ENCODE measurements at places on chromosomes 16 and 17. TPM values are rescaled to one million over a fixed set of nuclear protein-coding genes. Genes with fewer than 3 reads are reported as not detected.

CORO1A gene
- total RNA-seq: 819 TPM

IL17C gene
- total RNA-seq: not detected

DNA sequence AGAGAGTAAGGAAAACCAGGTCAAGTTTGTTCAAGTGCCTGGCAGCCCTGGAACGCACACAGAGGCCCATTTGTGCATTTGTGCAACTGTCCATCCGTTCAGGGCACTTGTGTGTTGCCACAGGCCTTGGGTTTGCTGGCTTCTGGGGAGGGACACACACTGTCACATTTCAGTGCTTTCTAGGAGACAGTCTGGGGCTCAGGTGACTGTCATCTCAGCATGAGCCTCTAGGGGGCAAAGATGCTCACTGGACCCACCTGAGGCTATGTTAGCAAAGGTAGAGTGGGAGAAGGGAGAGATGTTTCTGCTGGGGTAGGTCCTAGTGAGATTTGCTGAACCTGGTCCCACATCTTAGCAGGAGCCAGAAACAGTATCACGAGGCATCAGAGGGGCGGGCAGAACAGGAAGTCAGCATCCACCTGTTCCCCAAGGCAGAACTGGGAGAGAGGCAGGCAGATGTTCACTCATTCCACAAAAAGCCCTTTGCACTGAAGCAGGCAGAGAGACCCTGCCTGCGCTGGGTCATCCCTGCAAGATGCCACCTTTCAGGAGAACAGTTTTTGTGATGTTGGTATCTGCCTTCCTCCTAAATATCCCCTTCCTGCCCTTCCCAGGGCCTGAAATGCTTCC lies 48.5 kb downstream of the RAI1 start:
- DNase-seq: peak; percentile 41

DNA sequence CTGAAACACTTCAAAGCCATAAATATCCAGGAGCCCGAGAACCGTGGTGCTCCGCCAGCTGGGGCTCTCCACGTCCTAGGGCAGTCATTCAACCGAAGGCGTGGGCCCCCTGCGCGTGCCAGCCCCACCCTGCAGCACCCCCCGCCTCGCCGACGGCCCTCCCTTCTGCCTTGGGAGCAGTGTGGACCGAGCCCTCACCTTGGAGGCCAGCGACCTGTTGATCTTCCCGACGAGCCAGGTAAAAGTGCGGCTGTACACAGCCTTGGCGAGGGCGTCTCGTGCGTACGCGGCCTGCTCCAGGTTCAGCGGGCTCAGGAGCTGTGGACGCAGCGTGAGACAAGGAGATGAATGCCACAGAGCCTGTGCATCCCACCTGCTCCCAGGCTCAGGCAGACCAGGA lies 14.1 kb downstream of the MYO1C start:
- no peak for DNase-seq

GRCh38 chr16:57564571-57565270 lies 22.3 kb downstream of the ADGRG5 start:
- no peak for DNase-seq

DNA sequence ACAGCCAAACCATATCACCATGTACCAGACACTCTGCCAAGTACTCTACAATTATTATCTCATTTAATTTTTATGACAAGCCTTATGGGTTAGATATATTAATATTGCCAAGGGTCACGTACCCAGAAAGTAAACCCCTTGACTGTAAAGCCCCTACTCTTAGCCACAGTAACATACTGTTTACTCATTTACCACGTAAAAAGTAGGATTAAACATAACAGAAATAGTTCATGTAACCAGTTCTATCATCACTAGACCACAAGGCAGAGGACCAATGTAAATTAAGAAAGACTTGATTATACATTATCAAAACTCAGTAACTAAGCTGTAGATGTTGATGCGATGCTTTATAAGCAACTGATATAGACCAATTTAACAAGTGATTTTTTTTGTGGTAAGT lies 101.5 kb upstream of the CNTNAP4 start:
- no peak for DNase-seq

CD7 gene
- total RNA-seq: 454 TPM

- no peak for DNase-seq
Observed at GRCh38 chr17:34823023-34823422, 138.2 kb downstream of the CCT6B start.

DOC2B gene
- 5.5 TPM for total RNA-seq

GRAPL gene
- total RNA-seq: 5.9 TPM

DNA sequence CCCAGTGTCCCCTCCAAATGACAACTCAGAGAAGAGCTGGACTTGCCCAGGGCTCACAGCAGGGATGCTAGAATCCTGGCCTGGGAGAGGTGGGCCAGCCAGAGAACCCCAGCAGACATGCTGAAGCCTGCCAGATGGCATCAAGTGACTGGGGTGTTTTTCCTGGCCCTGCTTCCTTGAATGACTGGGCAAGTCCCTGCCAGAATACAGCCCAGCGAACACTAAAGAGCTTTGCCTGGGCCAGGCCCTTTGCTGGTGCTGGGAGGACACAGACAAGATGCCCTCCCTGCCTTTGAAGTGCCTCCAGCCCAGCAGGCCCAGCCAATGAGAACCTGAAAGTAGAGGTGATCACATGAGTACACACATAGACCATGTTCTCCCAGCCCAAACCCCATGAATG lies 11.5 kb downstream of the ZNF319 start:
- no peak for DNase-seq

- no peak for DNase-seq
Observed at GRCh38 chr16:83365166-83365565, 442.6 kb upstream of the HSBP1 start.

TBC1D3K gene
- total RNA-seq: not detected

DNA sequence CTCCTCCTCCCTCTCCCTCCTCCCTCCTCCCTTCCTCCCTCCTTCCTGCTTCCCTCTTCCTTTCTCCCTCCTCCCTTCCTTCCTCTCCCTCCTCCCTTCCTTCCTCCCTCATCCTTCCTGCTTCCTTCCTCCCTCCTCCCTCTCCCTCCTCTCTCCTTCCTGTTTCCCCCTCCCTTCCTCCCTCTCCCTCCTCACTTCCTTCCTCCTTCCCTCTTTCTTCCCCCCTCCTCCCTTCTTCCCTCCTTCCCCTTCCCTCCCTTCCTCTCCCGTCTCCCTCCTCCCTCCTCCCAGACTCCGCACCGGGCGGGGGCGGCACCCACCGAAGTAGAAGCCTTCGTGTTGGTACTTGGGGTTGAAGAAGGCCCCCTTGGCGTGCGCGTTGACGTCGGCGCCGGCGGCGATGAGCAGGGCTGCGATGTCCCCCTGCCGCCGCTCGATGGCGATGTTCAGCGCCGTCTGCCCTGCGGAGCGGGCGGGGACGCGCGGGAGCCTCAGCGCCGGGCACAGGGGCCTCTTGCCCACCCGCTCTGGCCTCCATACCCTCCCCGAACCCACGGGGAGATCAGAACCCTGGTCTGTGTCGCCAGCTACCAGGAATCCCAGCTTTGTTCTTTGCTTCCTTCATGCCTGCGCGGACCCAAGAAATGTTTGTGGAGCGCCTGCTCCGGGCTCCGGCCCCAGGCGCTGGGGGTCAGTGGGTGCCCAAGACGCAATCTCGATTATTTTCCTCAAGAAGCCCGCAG lies 22.2 kb downstream of the TRPV3 start:
- peak; percentile 25 for DNase-seq

TSNAXIP1 gene
- 0.52 TPM for total RNA-seq

- DNase-seq: no peak
Observed at GRCh38 chr16:85330694-85331188, 218.5 kb upstream of the CIBAR2 start.

DNA sequence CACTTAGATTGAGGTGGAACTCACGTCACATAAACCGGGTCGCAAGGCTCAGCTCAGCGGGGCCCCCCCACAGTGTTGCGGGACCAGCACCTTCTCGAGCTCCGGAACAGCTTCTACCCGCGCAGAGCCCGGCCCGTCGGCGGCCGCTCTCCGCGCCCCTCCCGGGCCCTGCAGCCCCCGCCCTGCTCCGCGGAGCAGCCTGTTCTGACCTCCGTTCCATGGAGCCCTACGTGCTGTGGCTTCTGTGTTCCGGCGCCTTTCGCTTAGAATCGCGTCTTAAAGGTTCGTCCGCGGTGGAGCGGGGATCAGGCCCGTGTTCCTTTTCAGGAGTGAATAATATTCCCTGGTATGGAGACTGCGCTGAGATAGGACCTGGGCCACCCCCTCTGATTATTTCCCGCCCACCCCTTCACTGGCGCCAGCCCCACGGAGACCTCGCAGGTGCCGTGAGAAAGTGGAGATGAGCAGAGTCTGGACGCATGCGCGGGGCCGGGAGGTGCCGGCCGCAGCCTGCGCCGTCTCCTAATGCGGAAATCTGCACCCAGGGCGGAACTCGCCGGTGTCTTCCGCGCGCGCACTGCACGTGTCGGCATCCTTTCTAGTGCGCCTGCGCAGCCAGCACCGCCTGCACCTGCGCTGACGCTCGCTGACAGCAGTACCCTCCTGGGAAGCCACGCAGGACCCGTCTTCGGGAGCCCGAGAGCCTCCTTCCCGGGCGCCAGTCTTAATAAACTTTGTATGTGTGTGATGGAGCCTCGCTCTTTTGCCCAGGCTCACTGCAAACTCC lies 30.9 kb downstream of the ZNF778 start:
- DNase-seq: no peak

NEUROD2 gene
- not detected for total RNA-seq

DNA sequence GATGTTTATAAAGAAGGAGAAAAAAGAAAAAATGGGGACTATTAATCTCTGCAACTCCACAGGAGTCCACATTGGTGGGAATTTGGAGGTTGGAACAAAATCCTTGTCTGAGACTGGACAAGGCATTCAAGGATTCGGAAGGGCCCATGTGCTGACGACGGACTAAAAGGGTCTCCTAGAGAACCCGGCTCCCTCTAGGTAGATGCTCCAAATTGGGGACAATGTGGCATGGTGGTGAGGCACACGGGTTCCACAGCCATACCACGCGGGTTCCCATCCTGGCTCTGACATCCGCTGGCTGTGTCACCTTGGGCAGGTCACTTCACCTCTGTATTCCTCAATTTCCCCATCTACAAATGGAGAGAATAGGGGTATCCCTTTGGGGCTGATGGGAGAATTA lies 227.4 kb downstream of the C16orf78 start:
- DNase-seq: no peak

DNA sequence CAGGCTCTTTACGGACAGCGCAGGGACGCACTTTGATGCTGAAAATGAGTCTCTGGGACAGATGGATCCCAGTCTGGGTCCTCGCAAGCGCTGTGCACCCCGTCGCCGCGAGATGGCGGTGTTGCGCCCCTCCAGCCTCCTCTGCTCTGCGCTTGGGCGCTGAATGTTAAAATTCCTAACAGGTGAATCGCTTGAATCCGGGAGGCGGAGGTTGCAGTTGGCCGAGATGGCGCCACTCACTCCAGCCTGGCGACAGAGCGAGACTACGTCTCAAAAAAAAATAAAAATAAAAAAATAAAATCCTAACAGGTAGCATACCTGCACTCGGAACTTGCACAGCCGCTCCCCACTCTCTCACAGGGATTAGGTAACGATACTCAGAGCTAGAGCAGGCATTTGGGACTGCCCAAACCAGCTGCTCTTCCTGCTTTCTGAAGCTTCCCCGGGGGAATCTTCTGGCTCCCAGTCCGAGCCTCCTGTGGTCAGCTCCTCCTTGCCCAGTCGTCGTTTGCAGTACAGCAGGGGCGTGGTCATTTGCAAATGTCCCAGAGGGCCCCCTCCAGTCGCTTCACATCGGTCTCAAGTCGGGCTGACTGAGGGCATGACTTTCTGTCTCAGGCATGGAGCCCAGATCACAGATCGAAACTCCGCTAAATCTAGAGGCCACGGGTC lies 26.2 kb upstream of the OSGIN1 start:
- peak; percentile 17 for DNase-seq

GRCh38 chr16:2159175-2159838 lies 3.7 kb downstream of the TRAF7 start:
- DNase-seq: no peak

DNA sequence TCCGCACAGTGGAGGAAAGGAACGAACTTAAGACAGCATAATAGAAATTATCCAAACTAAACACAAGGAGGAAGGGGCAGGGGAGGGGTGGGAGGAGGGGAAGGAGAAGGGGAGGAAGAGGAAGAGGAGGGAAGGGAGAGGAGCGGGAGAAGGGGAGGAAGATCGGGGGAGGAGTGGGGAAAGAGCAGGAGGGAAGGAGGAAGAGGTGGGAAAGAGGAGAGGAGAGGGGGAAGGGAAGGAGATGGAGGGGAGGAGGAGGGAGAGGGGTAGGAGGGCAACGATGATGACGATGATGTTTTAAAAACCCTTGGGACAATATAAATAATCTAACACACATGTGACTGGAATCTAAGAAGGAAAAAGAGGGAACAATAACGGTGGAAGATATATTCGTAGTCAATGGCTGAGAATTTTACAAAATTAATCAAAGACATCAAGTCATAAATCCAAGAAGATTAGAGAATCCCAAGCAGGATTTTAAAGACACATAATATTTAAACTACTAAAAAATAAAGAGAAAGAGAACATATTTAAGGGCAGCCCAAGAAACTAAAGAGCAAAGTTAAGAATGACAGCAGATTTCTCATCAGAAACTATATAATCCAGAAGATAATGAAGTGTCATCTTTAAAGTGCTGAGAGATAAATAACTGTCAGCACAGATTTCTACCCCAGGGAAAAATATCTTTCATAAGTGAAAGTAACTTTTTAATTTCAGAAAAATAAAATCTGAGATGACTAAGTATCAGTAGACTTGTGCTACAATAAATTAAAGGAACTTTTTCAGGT lies 30.2 kb downstream of the C16orf95 start:
- no peak for DNase-seq

SPG7 gene
- total RNA-seq: 106 TPM

DNA sequence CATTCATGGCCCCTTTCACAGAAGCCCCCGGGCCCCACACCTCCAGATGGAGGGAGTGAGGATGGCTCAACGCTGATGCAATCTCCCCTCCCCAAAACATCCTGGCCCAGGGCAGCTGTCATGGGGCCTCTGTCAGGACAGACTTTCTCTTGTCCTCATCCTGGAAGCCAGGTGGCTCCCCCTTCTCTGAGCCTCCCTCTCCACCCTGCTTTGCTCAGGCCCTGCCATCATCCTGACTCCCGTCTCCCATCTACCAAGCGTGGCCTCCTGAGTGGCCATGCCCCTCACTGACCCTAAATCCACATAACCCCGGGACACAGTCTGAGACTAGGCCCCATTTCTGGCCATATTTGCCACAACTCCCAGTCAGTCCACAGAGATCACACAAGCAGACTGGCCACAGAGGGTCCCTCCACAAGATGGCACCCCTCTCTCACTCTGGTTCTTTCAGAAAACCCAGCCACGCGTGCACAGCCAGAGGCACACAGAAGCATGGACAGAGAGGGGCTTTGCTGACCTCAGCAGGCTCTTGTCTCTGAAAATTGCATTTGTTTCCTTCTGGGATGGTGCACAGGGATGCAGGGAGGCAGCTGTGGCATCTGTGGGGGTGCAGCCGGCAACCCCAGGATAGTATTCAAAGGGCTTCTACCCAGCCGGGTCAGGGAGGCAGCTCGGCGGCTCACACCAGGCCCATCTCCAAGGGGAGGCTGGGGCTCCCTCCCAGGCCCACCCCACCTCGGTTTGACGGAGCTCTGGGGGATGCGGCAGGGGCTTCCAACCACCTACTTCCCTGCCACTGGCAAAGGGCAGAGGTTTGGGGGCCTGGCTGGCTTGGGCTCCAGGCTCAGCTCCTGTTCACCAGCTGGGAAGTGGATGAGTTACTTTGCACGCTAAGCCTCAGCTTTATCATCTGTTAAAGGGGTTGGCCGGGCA lies 16.9 kb downstream of the DOC2B start:
- peak; percentile 16 for DNase-seq

CD300LB gene
- not detected for total RNA-seq

INCA1 gene
- 0.37 TPM for total RNA-seq

GRCh38 chr16:3173892-3174617 lies 13.9 kb upstream of the OR1F1 start:
- no peak for DNase-seq

ZNF286A gene
- 30.2 TPM for total RNA-seq

TBC1D3C gene
- total RNA-seq: 0.20 TPM

GRCh38 chr17:45363498-45363897 lies 46.7 kb upstream of the MAP3K14 start:
- no peak for DNase-seq
